Panc1 (cell line): ENCODE measurements at places on chromosomes 12 and 14. TPM values are rescaled to one million over a fixed set of nuclear protein-coding genes. Genes with fewer than 3 reads are reported as not detected.
A peak's percentile ranks its signal among the peaks of the same experiment; 100 is the strongest.

- peaks cover 13% of the 10 kb centered on the region for H3K36me3 ChIP-seq
- H3K4me1 ChIP-seq = no peaks in the 10 kb centered on the region
- no peaks in the 10 kb centered on the region for H3K27me3 ChIP-seq
- no peak overlapping the region for H3K27ac ChIP-seq
- no peak overlapping the region for H3K4me3 ChIP-seq
- no peak for DNase-seq
These were observed 23.7 kb downstream of the VTI1B start for GRCh38 chr14:67650694-67651093.

DNA sequence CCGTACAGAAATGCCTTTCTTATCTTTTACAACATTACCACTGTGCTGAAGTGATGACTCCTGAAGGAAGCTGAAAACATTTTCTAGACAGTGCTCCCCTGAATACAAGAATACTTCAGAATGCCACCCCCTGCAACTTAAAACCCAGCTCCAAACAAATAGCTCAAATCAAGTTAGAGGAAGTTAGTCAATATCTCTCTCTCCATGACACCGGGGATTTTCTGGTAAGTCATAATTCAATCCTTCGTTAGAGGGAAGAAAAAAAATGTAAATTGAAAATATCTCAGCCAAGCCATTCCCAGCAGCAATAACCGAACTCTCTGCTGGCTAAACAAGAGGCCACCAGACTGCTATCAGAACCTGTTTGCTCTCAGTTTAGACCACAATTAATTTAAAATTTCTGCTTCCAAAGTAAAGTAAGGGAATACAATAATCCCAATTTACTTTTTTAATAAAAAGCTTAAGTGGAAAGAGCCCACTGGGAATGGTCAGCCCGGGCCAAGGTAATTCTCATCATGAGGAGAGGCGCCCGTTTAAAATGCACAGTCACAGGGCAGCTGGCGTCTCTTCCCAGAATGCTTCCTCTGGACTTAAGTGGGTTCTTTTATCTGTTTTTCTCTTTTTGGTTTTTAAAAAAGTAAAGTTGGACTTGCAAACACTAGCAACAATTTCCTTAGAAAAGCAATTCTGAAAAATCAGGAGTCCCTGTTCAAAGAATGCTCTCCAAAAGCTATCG is 710.1 kb upstream of the STXBP6 start:
- H3K27ac ChIP-seq = no peak overlapping the region
- no peak overlapping the region for H3K4me3 ChIP-seq
- H3K36me3 ChIP-seq = no peaks in the 10 kb centered on the region
- no peaks in the 10 kb centered on the region for H3K27me3 ChIP-seq

- H3K27me3 ChIP-seq = no peaks in the 10 kb centered on the region
- no peaks in the 10 kb centered on the region for H3K4me1 ChIP-seq
- DNase-seq = no peak
- H3K4me3 ChIP-seq = no peak overlapping the region
- H3K27ac ChIP-seq = no peak overlapping the region
These were observed 94.7 kb downstream of the TMTC2 start for GRCh38 chr12:82781309-82781997.

DNA sequence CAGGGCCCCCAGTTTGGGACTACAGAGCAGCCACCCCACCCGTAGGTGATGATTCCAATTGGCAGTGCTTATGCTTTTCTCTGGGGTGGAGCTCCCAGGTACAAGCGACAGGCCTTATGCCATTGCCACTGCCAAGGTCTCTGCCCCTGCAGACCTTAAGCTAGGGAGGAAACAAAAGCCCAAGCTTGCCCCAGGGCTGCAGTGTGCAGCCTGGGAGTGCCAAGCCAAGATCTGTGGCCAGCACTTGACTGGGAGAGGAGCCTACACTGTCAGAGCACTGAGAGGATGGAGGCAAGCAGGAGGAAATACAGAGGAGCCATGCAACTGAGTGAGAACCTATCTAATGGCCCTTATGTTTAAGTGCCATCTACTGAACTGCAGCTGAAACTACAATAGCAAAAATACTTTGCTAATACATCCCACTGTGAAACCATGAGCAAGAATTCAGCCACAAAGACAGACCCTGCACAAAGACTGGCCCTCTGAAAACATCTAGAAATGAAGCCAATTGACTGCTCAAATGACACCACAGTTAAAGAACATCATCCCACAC is 17.7 kb upstream of the ASCL1 start:
- H3K36me3 ChIP-seq = no peaks in the 10 kb centered on the region
- no peak overlapping the region for H3K27ac ChIP-seq
- H3K4me3 ChIP-seq = no peak overlapping the region
- H3K4me1 ChIP-seq = no peaks in the 10 kb centered on the region

ACRBP gene
- total RNA-seq = 0.54 TPM

DNA sequence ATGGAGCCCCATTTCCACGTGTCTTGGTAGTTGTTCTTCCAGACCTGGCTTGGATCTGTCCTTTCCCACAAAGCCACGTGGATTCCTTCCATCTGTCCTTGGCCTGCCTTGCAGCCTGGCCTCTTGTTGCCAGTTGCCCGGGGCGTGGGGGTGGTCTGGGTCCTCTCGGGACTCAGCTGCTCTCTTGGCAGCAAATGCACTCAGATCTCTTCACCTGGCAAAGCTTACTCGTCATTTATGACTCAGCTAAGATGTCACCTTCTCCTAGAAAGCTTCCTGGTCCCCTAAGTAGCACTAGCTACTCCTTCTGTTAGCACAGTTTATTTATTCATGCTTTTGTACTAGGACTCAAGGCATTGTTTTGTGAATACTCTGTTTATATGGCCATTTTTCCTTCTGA is 13.6 kb downstream of the PLEKHG3 start:
- peak overlapping the region; percentile 55; the same call in 1 of the 2 replicates for H3K27ac ChIP-seq
- DNase-seq = no peak
- no peak overlapping the region for H3K4me3 ChIP-seq
- H3K27me3 ChIP-seq = no peaks in the 10 kb centered on the region
- no peaks in the 10 kb centered on the region for H3K36me3 ChIP-seq
- H3K4me1 ChIP-seq = peaks cover 42% of the 10 kb centered on the region
